ENCODE measurements at places on chromosomes 6 and 20. TPM values are rescaled to one million over a fixed set of nuclear protein-coding genes. Genes with fewer than 3 reads are reported as not detected.

Gene SLC22A7
- not detected for polyA plus RNA-seq

DNA sequence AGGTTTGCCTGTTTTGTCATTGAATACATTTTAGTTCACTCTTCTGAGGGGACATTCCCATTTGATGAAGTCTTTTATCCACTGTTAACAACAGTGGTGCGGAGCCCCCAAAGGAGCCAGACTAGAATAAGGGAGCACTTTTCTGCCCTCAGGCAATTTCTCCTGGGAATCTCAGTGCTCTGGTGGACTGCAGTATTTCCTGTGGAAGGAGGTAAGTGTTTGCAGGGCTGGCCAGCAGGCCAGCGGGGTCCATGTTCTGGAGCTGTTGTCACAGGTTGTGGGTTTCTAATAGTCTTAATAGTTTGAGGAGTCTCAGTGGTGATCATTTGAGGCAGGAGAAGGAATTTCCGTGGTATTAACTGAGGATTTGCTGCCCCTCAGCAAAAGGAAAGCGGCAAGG lies 83.5 kb downstream of the ASXL1 start:
- H3K36me3 ChIP-seq, result no peaks in the 10 kb centered on the region
- no peak overlapping the region for H3K4me3 ChIP-seq
- peaks cover 23% of the 10 kb centered on the region for H3K4me1 ChIP-seq
- H3K27me3 ChIP-seq, result no peaks in the 10 kb centered on the region

GRCh38 chr20:51656726-51657260 lies 111.4 kb downstream of the ATP9A start:
- no peaks in the 10 kb centered on the region for H3K27me3 ChIP-seq
- no peaks in the 10 kb centered on the region for H3K4me1 ChIP-seq
- H3K4me3 ChIP-seq, result no peak overlapping the region
- no peak for DNase-seq

GRCh38 chr6:88145298-88145963 lies 20.7 kb downstream of the CNR1 start:
- H3K4me1 ChIP-seq, result peaks cover 36% of the 10 kb centered on the region
- no peak for DNase-seq
- H3K4me3 ChIP-seq, result no peak overlapping the region
- no peaks in the 10 kb centered on the region for H3K27me3 ChIP-seq

DNA sequence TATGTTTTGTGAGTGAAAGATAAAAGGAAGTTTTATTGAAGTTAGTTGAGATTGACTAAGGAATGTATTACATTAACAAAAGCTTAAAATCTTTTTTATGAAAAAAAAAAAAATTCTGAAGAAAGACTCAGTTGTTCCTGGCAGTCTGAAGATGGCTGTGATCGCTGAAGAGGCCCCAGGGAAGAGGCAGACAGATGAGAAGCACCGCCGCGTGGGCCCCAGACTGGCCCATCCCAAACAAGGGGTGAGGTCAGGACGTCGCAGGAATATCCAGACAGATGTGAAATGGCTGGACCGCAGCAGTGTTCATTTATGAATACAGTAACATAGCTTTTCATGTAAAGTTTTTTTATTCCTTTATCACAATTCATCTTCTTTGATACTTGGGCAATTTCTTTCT lies 194.2 kb downstream of the TBXT start:
- no peaks in the 10 kb centered on the region for H3K4me1 ChIP-seq
- no peak for DNase-seq
- H3K27me3 ChIP-seq, result peaks cover 3% of the 10 kb centered on the region
- no peak overlapping the region for H3K4me3 ChIP-seq

DNA sequence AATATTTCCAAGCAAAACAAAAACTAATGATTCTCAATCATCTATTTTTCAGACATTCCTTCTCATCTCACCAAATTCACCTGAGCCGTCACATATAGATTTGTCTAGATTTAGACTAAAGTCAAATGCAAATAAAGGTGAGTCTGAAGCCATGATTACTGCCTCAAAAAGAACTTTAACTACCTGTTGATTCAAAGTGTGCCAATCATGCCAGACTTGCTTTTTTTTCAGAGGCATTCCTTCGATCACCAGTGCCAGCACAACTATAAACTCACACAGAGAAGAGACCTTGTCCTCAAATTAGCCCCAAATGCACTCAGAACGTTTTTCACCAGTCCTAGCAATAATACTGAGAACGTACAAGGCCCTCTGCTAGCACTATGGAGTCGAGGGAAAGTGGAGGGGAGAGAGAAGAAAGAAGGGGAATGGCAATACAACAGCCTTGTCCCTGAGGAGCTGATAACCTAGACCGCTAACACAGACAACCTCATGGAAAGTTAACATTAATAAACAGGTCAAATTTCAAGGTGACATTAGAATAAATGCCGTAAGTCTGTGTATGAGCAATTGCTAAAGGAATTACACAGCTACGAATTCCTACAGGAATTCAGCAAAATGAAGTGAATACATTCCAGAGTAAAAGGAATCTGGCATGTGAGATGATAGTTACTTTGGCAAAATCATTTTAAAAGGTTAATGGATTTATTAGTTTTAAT lies 60.9 kb downstream of the EPB41L2 start:
- no peak overlapping the region for H3K27ac ChIP-seq
- no peaks in the 10 kb centered on the region for H3K36me3 ChIP-seq
- no peak for DNase-seq
- peaks cover 4% of the 10 kb centered on the region for H3K4me1 ChIP-seq

- no peaks in the 10 kb centered on the region for H3K4me1 ChIP-seq
- DNase-seq, result no peak
- no peak overlapping the region for H3K4me3 ChIP-seq
- no peak overlapping the region for H3K27ac ChIP-seq
- no peaks in the 10 kb centered on the region for H3K27me3 ChIP-seq
- H3K36me3 ChIP-seq, result peaks cover 3% of the 10 kb centered on the region
These were observed 84.7 kb upstream of the MRAP2 start for GRCh38 chr6:83948851-83949250.

DNA sequence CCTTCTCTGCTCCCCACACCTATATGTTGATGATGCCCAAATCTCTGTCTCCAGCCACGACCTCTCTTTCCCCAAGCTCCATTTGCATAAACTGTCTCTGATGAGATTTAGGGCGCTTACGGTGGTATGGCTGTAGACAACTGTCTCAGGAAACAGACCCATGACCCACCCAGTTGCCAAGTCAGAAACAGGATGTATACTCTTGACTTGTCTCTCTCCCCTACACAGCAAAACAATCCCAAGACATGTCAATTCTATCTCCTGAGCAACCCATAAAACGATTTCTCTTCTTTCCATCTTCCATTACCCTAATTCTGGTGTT lies 13.9 kb downstream of the GNL1 start:
- peak overlapping the region; percentile 71 for H3K27ac ChIP-seq
- DNase-seq, result peak; percentile 79
- peaks cover 18% of the 10 kb centered on the region for H3K4me1 ChIP-seq
- no peaks in the 10 kb centered on the region for H3K27me3 ChIP-seq
- peak overlapping the region; percentile 63 for H3K4me3 ChIP-seq

DNA sequence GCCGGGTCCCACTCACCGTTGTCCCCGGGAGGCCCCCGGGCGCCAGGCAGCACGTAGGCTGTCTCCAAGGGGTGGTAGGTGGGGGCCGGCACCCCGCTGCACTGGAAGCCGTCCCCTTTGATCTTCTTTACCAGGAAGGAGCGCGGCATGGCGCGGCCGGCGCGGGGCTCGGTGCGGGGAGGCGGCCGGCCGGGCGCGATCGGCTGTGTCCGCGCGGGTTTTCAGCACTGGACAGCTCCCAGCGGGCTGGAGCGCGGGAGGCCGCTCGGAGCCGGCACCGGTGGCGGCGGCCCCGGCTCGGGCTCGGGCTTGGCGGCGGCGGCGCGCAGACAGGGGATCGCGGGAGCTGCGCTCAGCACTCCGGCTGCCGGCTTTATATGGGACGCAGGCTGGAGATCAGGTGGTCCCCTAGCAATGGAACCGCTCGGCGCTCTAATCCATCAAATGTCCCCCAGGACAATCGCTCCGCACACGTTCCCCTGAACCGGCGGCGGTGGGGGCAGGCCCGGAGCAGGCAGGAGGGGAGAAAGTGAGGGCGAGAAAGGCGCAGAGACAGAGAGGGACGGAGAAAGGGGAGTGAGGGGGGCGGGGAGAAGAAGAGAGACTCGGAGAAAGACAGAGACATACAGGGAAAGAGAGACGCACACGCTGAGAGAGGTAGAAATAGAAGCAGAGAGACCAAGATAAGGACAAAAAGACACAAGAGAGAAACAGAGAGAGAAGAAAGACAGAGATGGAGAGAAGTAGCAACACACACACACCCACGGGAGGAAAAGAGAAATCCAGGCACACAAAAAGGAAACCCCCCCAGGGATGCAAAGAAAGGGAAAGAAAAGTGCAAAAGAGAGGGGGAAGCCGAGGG lies at the start of gene SCRT2:
TSS of gene SCRT2 (minus strand) at position 350 of the 862 bp plus-strand sequence. CDS start at position 149, 201 bp downstream.
- no peak within 1 kb of the TSS for H3K27ac ChIP-seq
- no peaks in the 10 kb centered on the region for H3K27me3 ChIP-seq
- peaks cover 20% of the 10 kb centered on the region for H3K4me1 ChIP-seq
- peak; percentile 59 for DNase-seq

DNA sequence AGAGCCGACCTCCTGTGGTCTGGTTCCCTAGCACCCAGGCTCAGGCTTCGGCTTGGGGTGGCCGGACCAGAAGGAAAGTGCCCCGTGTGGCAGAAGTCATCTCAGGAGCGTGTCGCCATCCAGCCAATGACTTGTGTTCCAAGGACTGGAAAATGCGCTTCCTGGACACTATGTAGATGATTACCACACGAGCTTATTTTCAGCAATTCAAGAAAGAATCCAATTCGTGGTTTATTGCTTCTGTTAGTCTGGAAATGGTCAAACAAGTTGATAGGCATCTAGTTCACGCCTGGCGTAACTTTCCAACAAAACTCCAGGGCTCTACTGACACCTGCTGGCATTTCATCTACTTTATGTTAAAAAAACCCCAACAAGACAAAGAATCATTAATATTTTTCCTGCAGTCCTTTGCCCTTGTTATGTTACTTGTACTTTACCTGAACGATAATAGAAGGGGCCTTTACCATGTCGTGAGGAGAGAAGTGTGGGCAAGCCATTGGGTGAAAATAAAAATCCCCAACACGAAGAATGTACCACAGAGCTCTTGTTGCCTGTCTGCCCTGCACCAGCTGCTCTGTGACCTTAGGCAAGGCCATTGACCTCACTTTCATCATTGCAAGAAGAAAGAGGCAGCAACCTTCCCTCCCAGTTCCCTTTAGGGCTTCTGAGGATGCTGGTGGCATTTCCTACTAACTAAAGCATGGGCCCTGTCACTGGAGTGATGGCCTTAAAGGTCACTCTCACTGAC lies 154.7 kb upstream of the LAMP5 start:
- H3K27me3 ChIP-seq, result no peaks in the 10 kb centered on the region
- no peaks in the 10 kb centered on the region for H3K4me1 ChIP-seq
- no peaks in the 10 kb centered on the region for H3K36me3 ChIP-seq
- H3K27ac ChIP-seq, result no peak overlapping the region

GRCh38 chr6:37456126-37456525 lies 23.1 kb downstream of the CMTR1 start:
- no peaks in the 10 kb centered on the region for H3K4me1 ChIP-seq
- DNase-seq, result no peak
- H3K27ac ChIP-seq, result no peak overlapping the region
- no peak overlapping the region for H3K4me3 ChIP-seq
- no peaks in the 10 kb centered on the region for H3K27me3 ChIP-seq

DNA sequence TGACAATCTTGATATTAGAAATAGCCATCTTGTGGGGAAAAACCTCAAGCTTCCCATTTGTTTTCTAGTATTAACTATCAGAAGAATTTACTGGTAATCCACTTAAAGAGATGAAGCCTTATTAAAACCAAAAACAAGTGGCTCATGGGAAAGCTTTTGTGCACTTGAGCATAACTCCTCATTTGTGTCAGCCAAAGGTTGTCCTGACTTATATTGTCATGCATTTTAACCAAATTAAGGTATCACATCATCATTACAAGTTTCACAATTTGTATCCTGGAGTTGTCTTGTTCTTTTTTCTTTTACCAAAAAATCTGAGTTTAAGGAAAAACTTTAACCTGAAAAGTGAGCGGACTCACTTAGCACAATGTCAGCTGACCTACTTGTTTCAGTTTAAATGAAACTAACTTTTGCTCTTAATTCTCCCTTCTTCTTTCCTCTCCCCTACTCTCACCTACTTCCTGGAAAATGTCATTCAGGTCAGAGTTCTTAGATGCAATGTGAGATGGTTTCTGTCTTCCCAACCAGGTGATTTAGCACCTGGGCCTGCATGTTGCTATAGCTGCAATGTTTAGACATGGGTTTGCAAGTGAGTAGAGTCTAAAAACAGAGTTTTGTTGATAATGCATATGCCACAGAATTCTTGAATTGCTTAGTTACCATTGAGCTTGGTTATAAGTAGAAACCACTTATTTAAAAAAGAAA lies 82.8 kb downstream of the TNFAIP3 start:
- peak overlapping the region; percentile 8 for H3K27ac ChIP-seq
- peaks cover 20% of the 10 kb centered on the region for H3K4me1 ChIP-seq
- H3K36me3 ChIP-seq, result no peaks in the 10 kb centered on the region
- DNase-seq, result peak; percentile 52
- H3K4me3 ChIP-seq, result no peak overlapping the region
- no peaks in the 10 kb centered on the region for H3K27me3 ChIP-seq

DNA sequence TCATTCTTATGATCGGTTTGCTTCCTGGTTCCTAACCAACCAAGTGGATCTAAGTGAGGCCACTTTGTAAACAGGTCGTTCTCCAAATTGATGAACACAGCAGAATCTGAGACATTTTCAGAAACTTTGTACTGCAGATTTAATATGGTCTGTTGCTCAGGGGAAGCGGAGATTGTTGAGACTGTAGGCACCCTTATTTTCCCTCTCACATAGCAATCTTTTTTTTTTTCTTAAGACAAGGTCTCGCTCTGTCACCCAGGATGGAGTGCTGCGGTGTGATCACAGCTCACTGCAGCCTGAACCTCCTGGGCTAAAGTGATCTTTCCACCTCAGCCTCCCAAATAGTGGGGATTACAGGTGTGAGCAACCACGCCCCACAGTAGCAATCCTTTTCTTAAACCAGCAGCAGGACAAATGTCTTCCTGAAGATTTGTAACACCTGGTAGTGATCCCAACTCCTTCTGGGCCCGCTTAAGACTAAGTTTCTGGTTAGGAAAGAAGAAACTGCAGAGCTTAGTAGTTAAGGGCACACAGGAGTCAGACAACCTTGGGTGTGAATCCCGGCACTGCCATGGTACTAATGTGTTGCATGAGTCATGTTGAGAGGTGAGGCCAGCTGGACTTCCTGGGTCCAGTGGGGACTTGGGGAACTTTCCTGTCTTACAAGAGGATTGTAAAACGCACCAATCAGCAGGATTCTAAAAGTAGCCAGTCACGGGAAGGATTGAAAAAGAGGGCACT lies 48.4 kb upstream of the EZR start:
- peak overlapping the region; percentile 100 for H3K27ac ChIP-seq

DNA sequence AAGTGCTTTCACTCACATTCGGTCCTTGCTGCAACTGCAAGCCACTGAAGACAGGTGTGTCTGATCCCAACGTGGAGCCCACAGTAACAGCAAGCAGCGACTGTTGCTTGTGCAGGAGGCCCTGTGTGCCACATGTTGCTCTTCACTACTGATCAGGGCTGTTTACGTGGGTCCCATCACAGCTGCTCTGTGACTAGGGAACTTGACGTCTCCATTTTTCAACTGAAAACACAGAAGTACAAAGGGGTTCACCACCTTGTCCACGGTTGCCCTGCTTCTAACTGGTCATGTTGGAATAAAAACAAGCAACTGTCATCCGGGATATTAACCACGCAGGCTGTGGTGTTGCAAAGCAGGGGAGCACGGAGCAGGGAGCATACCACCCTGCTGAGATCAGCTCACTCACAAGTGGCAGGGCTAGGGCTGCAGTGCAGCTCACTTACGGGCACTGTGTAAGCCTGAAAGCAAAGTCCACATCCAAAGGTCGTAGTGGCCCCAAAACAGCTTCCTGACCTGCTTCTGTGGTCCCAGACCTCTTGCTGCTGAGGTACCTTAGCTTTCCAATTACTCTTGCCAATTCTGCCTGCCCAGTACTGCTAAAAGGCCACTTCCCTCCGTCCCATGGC lies 105.8 kb upstream of the DUSP22 start:
- H3K27me3 ChIP-seq, result no peaks in the 10 kb centered on the region
